Renal cortex interstitium (tissue), 15 donors: ENCODE measurements at places on chromosomes 11 and 22. TPM values are rescaled to one million over a fixed set of nuclear protein-coding genes. Genes with fewer than 3 reads are reported as not detected.

DNA sequence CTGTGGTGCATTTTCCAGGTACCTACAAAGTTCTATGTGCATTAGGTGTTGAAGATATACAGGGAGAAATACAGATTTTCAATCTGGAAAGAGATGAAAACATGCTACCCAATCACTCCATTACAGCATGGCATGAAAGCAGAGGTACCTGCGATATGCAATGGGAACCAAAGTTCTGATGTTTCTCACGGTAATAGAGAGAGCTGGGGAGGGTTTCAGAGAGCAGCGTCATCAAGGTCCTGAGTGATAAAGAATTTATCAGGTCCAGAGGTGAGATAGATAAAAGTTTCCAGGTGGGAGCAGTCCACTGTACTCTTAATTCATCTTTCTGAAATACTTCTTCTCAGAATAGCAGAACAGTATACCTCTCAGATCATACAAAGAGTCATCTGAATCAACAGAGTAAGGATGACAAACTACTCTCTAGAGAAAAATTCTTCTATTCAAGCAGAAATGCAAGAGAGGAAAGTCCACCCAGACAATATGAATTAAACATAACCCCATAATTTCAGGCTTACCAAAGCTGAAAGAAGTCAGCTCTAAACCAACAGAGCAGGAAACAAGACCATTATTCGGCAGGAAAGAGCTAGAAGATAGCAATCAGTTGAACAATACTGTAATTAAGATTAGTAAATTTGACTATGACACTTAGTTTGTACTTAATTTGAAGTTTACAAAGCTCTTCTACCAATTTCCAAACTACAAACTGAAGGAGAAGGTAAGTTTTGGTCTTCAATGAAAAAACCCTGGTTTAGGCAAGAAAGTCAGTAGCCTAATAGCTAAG is 12.8 kb downstream of the CTSC start:
- DNase-seq, result no peak

GRCh38 chr11:46388619-46389449 is 2.7 kb downstream of the CHRM4 start:
- no peak for DNase-seq

DNA sequence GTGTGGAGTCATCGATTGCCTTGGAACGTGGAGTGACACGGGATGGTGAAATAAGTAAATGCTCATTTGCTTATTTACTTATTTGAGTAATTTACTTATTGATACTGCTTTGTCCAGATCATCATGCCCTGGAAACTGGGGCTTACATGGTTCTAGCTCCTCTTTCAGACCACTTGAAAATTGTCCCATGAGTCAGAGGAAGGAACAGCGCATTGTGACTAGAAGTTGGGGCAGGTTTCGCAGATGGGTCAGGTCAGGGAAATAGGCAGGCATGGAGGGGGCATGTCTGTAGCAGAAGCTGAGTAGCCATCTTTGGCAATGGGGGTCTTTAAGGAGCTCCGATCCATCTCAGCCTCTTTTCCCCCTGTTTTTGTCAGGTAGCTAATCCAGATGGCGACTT is 104.2 kb upstream of the SORL1-AS1 start:
- no peak for DNase-seq

- no peak for DNase-seq
Measured at GRCh38 chr11:46249938-46250744, 27.3 kb upstream of the CREB3L1 start.

GRCh38 chr22:39039306-39040126 is 1.1 kb upstream of the APOBEC3F start:
- no peak for DNase-seq

- DNase-seq, result no peak
Measured at GRCh38 chr11:132115454-132115853, 745.0 kb downstream of the NTM start.

- DNase-seq, result no peak
Measured at GRCh38 chr11:72671152-72672099, 2.8 kb downstream of the PDE2A start.

GRCh38 chr11:10499452-10499851 is 41.5 kb downstream of the RNF141 start:
- DNase-seq, result no peak

DNA sequence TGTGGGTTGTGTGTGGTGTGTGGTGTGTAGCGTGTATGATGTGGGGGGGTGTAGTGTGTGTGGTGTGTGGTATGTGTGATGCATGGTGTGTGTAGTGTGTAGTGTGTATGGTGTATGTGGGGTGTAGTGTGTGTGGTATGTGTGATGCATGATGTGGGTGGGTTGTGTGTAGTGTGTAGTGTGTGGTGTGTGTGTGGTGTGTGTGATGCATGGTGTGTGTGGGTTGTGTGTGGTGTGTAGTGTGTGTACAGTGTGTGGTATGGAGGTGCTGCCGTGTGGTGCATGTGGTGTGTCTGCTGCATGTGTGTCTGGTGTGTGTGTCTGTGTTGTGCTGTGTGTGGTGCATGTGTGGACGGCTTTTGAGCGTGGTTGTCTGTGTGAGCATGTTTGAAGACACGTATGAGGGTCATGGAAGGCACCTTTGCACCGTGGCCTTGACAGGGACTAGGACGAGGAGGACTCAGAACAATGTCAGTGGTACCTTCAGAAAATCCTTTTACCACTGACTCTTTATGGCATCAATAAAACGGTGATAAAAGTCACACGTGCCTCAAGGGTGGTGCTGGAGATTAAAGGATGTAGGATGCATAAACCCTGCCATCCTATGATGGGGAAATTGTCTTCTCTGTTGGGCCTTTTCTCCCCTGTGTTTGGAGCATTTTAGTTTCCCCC is 328.7 kb upstream of the B3GAT1 start:
- no peak for DNase-seq

GRCh38 chr22:19754701-19755144 is 5.9 kb upstream of the TBX1 start:
- no peak for DNase-seq

- DNase-seq, result no peak
Measured at GRCh38 chr11:45396394-45396793, 110.3 kb upstream of the SYT13 start.

- DNase-seq, result no peak
Measured at GRCh38 chr22:47674600-47674999, 912.1 kb downstream of the TBC1D22A start.

- DNase-seq, result no peak
Measured at GRCh38 chr22:22600531-22601261, 41.6 kb upstream of the PRAME start.

GRCh38 chr11:28728666-28729065 is 620.5 kb downstream of the METTL15 start:
- no peak for DNase-seq

- no peak for DNase-seq
Measured at GRCh38 chr11:61728066-61728939, 24.1 kb upstream of the MYRF start.

DNA sequence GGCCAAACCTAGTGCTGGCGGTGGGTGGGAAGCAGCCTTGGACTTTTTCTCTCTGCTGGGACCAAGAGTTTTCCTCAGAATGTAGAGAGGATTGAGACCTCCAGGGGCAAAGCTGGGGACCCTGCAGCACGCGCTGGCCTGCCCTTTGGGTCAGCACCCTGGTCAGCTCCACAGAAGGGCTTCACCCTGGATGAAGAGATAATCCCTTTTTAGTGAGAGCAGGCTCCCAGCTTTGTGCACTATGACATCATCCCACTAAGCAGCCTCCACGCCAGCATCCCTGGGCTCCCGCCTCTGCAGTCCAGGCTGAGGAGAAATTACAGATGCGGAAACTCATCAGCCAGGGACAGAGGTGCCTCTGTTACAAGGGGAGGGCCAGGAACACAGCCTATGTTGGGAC is 23.5 kb downstream of the DRICH1 start:
- no peak for DNase-seq

DNA sequence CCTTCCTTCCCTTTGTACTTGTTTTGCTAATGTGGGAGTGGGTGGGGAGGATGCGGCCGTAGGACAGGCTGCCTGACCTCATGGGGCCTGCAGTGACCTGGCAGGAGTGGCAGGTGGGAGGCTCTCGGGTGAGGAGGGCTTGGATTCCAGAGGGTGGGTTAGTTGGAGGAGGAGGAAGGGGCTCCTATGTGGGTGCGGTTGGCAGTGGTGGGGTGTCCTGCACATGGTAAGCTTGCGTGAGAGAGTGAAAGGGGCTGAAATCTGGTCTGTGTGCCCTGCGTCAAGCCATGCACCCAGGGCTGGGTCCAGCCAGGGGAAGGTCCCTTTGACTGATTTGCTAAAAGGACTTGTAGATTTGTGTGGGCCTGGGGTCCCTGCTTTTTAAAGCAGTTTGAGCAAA is 90.7 kb upstream of the OR4B1 start:
- DNase-seq, result no peak

DNA sequence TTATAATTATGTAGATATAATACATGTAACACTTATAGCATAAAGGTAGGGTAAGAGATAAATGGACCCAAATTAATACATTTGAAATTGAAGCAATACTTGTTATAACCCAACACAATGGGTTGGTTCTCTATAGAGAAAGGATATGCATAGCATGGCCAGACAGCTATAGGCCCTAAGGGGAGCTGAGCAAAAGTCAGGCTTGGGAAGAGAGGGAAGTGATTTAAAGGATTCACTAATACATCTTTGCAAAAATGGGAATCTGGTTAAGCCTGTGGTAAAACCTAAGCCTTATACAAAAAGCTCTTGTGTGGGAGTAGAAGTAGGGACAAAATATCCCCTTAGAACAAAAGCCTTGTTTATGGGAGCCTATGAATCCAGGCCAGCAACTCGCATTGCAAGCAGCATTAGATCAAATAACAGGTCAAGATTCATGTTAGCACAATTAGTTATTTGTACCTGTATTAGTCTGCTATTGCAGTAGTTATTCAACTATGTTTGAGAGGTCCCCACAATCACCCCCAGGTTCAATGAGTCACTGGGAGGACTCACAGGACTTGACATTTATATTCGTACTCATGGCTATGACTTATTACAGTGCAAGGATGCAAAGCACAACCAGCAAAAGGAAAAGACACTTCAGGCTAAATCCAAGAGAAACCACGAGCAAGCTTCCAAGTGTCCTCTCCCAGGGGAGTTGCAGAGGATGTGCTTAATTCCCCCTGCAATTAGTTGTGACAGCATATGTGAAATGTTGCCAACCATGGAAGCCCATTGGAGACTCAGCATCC is 144.7 kb upstream of the LMO1 start:
- no peak for DNase-seq

- no peak for DNase-seq
Measured at GRCh38 chr22:31350410-31350863, 4.3 kb upstream of the PATZ1 start.

DNA sequence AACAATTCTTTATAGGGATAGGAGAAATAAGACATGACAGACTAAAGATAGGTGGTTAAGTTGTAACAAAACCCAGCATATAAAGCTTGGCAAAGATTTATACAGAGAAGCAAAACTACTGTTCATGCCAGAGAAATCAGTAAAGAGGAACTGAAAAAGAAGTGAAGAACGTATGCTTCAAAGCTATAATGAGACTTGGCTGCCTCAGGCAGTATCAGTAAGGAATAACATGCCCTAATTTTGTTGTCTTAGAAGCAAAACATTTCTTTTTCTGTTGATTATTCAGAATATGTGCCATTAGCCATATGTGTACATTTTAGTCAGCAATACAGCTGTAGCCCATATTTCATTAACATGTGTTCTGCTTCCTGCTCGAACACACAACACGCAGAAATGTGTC is 403.2 kb downstream of the NELL1 start:
- DNase-seq, result no peak

- DNase-seq, result no peak
Measured at GRCh38 chr11:16889905-16890304, 124.3 kb downstream of the PLEKHA7 start.

Gene TRIM34
- 7.3 TPM for polyA plus RNA-seq

Gene SELENOH
- 133 TPM for polyA plus RNA-seq

Gene OVOL1
- 14.0 TPM for polyA plus RNA-seq

Gene FGF19
- 0.93 TPM for polyA plus RNA-seq

Gene RAC2
- 6.3 TPM for polyA plus RNA-seq

Gene GGTLC2
- polyA plus RNA-seq, result 0.30 TPM

Gene MCHR1
- polyA plus RNA-seq, result 0.47 TPM

Gene OR52N4
- not detected for polyA plus RNA-seq

Gene VPS37C
- polyA plus RNA-seq, result 22.0 TPM

Gene C11orf71
- polyA plus RNA-seq, result 15.2 TPM

Gene MS4A1
- 0.50 TPM for polyA plus RNA-seq

Gene EHF
- 18.9 TPM for polyA plus RNA-seq

Gene TRIM51
- polyA plus RNA-seq, result not detected
